ENCODE measurements at places on chromosomes 6 and 20. TPM values are rescaled to one million over a fixed set of nuclear protein-coding genes. Genes with fewer than 3 reads are reported as not detected.

DNA sequence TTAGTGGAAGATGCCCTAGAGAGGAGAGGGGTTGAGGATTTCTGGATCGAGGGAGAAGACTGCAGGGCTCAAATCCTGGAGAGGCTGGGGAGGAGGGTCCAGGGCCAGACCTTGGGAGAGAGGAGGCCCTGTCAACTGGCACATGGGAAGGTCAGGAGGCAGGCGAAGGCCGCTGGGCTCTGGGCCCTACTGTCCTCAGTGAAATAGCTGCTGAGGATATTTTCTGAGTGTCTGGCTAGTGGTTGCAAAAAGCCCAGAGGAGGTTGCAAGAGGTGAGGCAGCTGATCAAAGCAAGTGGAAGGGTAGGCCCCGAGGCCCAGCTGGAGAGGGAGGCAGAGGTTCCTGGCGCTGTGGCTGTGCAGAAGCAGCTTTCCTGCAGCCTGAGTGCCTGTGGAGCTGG, 103.4 kb upstream of the MLN start:
- DNase-seq, result no peak

The PTCHD4 gene
- 2.5 TPM for polyA plus RNA-seq

The CST7 gene
- 0.79 TPM for polyA plus RNA-seq

The RAD21L1 gene
- not detected for polyA plus RNA-seq

- DNase-seq, result no peak
These were observed 103.6 kb downstream of the MAP3K7 start for GRCh38 chr6:90483116-90483839.

The PNPLA1 gene
- polyA plus RNA-seq, result 2.1 TPM

GRCh38 chr6:41763470-41763869, 16.2 kb downstream of the FRS3 start:
- no peak for DNase-seq

DNA sequence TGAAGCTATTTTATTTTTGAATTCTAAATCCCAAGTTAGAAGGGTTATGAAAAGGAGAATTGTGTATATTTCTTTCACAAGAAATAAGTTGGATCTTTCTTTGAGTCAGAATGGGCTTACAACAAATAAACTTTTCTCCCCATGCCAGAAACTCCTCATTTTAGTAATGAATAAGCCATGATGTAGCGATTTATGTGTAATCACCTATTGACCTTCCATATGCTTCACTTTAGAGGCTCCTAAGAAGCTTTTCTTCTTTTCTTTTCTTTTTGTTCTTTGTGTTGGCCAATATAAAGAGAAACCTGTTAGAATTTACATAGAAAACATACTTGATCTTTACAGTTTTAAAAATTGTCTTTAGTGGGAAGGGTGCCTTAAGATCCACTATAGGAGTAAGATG, 370.2 kb downstream of the UTRN start:
- no peak for DNase-seq

The GRM1 gene
- polyA plus RNA-seq, result 0.22 TPM

The BTBD3 gene
- 69.8 TPM for polyA plus RNA-seq

DNA sequence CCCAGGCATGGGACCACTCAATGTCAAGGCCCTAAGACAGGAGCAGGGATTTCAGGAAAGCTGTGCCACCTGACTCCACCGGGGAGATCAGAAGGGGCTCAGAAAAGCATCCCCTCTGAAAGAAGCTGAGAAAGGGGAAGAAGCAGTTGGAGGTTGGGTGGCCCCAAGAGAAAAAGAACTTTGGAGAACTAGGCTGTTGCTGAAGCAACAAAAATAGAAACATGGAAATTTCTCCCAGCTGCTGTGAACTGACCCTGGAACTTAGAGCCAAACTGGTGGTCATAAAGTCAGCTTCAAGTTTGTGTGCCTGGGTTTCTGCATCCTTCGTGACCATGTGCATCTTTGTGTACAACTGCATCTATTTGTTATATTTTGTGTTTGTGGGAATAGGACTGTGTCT, 534.5 kb downstream of the MAFB start:
- no peak for DNase-seq

DNA sequence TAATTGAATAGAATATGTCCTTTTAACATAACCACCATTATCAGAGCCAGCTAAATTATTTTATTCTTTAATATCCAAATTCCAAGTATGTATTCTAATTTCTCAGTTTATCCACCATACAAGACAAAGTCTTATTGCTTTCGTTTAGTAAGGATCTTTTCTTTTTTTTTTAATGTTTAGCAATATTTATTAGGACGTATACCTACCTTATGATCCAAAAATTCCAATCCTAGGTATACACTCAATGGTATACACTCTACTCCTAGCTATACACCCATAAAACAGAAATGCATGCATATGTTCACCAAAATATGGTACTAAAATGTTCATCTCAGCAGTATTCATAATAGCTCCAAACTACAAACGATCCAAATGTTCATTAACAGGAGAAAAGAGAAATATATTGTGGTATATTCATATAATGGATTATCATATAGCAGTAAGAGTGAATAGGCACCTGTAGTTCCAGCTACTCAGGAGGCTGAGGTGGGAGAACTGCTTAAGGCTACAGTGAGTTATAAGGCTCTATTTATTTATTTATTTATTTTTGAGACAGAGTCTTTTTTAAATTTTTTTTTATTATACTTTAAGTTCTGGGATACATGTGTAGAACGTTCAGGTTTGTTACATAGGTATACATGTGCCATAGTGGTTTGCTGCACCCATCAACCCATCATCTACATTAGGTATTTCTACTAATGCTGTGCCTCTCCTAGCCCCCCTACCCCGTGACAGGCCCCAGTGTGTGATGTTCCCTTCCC, 17.3 kb downstream of the TNFAIP3 start:
- DNase-seq, result no peak

The PLEKHG1 gene
- 34.1 TPM for polyA plus RNA-seq

GRCh38 chr6:17015144-17015543, 86.7 kb upstream of the STMND1 start:
- no peak for DNase-seq

The EEF1A2 gene
- polyA plus RNA-seq, result 1.1 TPM

DNA sequence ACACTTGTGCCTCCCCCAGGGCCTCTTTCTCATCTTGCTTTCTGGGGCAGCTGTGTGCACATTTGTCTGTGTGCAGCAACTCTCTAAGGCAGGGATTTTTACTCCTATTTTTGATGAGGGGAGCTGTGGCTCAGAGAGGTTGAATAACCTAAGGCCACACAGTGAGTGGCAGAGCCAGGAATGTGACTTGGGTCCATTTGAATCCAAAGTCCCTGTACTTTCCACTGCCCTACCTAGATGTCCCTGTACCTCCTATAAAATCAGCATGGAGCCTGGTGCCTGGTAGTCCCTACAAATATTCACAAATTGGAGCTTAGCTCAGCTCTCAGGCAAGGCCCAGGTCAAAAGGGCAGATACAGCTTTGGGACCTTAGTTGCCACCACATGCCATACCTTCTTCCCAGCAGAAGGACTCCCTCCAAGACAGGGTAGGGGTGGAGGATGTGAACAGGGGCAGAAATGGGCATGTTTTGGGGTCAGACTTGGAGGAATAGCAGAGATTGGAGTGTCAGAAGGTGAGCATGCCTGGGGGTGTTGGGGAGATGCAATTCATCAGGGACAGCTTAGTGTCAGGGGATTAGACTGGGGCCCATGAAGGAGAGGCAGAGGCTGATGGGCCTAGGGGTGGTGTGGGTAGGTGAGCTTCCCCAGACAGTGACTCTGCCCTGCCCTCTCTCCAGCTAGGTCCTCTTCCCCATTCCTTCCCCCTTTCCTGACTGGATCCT, 4.1 kb upstream of the VEGFA start:
- DNase-seq, result no peak

- no peak for DNase-seq
These were observed 96.3 kb upstream of the QKI start for GRCh38 chr6:163318071-163318786.

The DUSP22 gene
- 21.7 TPM for polyA plus RNA-seq

GRCh38 chr6:132820629-132821381, 6.4 kb downstream of the RPS12 start:
- DNase-seq, result no peak

DNA sequence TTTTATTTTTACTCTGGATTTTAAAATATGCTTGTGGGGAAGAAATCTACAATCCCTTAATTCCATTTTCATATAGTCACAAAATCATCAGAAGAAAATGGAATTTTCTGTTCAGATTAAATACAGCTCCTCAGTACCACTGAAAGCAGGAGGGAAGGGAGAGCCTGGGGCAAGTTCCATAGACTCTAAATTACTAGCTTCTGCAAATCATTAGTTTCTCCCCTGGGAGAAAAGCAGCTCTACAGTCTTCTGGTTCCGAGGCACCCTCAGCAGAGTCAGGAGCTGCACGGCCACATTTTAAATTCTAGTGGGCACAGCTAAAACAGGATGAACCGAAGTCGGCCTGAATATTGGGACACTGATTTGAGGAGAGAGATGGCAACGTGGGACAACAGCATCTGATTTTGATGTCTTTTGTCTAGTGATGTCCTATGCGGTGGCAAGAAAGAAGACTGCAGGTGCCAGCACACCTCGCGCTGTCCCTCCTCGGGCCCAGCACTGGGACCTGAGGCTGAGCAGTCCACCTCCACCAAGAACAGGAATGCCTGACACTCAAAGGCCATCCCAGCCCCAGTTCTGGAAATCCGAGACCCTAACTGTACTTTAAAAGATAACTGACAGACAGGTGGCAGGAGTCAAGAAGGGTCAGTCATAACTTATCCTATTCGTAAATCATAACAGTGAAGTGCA, 90.7 kb downstream of the FOXC1 start:
- no peak for DNase-seq

DNA sequence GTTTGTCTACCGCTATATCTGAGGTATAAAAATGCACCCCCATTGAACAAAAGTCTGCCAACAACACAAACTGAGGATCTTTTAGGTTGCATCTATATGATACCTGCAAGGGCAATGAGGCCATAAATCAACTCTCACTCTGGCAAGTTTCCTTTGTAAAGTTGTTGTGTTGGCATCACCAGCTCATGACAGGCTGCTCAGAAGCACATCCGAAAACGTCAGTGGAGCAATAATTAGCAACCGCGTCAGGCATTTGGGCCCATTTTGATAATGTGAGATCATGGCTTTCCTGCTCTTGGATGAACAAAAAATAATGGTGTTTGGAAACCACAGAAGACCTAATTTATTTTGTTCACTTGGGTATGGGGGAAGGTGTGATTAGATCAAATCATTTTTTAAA, 12.0 kb upstream of the SLC22A3 start:
- no peak for DNase-seq

- DNase-seq, result no peak
These were observed 175.2 kb upstream of the ARID1B start for GRCh38 chr6:156602066-156602385.

DNA sequence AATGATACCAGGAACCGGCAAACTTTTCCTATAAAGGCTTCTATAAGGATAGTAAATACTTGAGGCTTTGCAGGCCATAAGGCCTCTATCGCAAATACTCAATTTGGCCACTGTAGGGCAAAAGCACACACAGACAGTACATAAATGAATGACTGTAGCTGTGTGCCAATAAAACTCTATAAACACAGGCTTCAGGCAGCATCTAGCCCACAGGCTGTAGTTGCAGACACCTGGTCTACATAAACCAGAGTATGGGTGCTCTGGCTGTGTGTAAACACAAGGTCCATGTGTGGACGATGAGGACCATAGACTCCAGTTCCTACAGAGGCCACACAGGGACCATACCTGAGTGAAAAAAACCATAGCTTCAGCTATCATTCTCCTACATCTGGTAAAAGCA, 52.2 kb downstream of the ZMYND8 start:
- DNase-seq, result no peak

- DNase-seq, result no peak
These were observed 150.3 kb downstream of the MBOAT1 start for GRCh38 chr6:20061952-20062351.

The CFB gene
- 17.5 TPM for polyA plus RNA-seq

DNA sequence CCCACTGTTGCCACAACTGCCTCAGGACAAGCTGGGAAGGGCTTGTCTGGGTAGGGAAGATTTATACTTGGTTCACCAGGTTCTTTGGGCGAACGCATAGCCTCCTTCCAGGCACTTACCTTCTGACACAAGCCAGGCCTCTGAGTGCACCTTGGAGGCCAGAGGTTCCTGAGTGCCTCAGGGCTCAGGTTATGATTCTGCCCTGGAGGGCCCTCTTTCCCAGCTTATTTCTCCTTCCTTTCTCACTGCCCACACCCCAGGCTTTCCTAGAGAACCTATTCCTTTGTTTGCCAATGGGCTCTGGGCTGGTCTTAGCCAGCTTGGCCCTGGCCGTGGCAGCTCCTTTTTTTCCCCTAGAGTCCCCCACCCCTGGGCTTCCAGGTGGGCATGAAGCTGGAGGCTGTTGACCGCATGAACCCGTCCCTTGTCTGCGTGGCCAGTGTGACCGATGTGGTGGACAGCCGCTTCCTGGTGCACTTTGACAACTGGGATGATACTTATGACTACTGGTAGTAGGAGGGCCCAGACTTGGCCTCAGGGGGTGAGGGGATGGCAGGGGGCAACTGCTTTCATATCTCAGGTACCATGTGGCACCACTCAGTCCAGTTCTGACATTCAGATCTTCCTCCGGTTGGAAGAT, 25.0 kb downstream of the L3MBTL1 start:
- no peak for DNase-seq

The PRDM13 gene
- polyA plus RNA-seq, result not detected

GRCh38 chr6:14968056-14968637, 277.7 kb upstream of the JARID2 start:
- DNase-seq, result no peak
